ENCODE measurements at places on chromosomes 6 and 20. TPM values are rescaled to one million over a fixed set of nuclear protein-coding genes. Genes with fewer than 3 reads are reported as not detected.

The BPIFA1 gene
- total RNA-seq: not detected

The EPHA7 gene
- not detected for total RNA-seq

The HSPA1L gene
- total RNA-seq: 1.2 TPM

The ADGB gene
- total RNA-seq: not detected

The PGC gene
- not detected for total RNA-seq

The ID4 gene
- 7.2 TPM for total RNA-seq

GRCh38 chr6:47571488-47571887 is 93.9 kb downstream of the CD2AP start:
- DNase-seq: no peak

DNA sequence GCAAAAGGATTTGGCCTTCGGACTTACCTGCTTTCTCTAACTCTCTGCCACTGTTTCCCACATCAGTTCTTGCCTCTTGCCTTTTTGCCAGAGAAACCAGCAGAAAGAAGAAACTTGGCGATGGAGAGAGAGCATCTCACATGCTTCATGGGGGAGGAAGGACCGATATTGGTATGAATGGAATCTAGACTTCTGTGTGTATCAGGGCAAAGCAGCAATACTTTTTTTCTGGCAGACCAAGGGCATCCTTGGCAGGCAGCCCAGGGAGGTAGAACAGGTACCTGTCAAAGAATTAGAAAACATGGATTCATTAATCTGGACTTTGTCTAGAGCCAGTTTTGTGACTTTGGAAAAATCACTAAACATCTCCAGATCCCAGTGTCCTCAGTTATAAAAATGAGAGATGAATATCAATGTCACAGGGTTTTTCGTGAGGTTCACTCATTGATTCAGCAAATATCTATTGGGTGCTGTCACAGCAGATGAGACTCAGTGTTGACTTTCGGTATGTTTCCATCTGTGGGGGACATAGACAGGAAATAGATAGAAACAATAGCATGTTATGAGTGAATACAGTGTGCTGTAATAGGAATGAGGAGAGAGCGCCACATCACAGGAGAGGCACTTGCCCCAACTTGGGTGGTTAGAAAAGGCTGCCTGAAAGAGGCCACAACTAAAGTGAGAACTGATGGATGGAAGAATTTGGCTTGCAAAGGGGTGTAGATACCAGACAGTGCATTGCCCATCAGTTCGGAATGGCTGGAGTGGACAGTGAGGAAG is 114.1 kb downstream of the CD83 start:
- no peak for DNase-seq

GRCh38 chr6:71287038-71287437 is 1.6 kb upstream of the OGFRL1 start:
- DNase-seq: no peak

DNA sequence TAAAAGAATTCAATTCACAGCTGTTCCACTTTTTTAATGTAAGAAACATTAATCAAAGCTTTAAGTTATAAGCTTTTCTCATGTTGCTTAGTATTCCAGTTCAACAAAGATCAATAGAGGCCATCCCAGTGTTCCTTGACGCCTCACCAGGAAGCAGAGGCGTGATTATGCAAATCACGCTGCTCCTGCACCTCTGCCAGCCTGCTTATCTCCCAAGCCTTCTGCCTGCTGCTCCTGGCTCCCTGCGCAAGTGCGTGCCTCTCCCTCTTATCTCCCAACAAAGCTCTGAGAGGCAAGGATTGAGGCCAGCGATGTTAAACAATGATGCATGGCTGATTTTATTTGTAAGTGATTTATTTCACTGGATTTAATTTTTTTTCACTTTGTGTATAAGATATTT is 42.8 kb downstream of the INSM1 start:
- DNase-seq: no peak

GRCh38 chr20:45904583-45905504 is 7.1 kb downstream of the PLTP start:
- no peak for DNase-seq

All from HFFc6 (cell line).